Activated CD8-positive, alpha-beta memory T cell treated with anti-CD3 and anti-CD28 coated beads for 1 hour (primary cell): ENCODE measurements at places on chromosomes 2 and 18.
A peak's percentile ranks its signal among the peaks of the same experiment; 100 is the strongest.

DNA sequence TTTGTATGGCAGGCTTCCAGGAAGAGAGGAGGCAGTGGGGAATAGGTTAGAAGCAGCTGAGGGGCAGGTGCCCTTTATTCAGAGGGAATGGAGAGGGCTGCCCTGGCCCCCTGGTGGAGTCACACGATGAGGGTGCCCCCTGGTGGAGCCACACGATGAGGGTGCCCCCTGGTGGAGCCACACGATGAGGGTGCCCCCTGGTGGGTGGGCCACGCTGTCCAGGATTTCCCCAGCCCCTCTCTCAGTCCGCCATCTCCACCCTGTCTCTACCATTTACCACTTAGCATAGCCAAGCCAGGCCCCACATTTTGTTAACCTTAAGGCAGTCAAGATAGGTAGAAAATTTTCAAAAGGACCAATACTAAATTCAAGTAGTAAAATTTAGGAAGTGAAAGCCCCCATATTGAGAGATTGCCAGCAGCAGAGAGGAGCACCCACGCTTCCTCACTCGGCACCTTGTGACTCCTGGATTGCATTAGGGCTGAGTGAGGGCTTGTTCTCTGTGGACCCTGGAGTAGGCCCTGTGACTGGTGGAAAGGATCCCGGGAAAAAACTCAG, 10.4 kb upstream of the FAM228A start:
- DNase-seq = peak; percentile 17

- no peak for DNase-seq
Measured at GRCh38 chr2:120348134-120348736, 2.3 kb downstream of the INHBB start.

GRCh38 chr2:147659051-147659450, 185.8 kb upstream of the ACVR2A start:
- no peak for DNase-seq

DNA sequence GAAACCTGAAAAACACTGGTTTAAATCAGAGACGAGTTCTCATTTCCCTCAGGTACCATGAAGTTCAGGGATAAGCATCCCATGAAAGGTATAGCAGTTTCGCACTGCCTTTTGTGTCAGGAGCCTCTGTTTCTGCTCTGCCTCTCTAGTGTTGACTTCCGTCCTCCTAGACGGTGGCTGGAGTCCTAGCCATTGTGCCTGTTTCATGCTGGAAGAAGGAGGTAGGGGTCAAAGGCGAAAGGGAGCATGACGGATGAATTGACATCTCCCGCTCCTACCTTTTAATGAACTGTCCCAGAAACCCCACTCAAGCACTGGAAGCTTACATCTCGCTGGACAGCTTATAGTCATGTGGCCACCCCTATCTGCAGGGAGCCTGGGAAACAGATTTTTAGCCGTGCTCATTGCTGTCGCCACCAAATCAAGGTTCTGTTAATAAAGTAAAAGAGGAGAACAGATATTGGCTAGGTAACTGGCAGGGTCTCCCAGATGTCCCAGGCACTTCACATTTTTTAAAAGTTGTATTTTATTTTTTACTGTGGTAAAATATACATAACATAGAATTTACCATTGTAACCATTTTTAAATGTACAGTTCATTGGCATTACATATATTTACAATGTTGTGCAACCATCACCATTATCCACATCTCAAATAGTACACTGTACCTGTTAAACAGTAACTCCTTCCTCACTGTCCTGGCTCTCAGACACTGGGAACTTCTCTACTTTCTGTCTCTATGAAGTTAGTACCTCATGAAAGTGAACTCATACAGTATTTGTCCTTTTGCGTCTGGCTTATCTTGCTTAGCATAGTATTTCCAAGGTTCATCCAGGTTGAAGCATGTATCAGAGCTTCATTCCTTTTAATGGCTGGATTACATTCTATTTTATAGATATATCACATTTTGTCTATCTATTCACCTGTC, 55.0 kb upstream of the CTLA4 start:
- no peak for DNase-seq

GRCh38 chr2:235858881-235859280, 309.3 kb downstream of the GBX2 start:
- no peak for DNase-seq

DNA sequence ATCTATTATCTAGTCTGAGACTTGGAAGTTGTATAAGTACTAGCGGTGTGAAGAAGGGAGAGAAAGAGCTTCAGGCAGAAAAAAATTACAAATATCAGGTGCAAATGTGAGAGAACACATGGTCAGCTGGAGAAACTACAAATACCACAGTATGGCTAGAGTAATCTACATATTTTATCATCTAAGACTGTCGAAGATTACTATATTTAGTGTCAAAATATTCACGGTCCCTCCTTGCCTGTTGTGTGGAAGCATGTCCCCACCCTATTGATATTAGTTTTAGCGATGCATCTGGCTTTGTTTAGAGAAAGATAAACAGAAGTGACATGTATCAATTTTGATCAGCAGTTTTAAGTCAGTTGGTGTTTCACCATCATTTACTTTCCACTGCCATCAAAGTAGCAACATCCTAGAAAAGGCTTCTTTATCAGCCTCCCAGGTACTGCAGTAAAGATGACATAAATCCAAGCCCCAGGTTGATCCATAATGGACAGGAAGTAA, 90.5 kb upstream of the ITGA4 start:
- no peak for DNase-seq

GRCh38 chr2:134500211-134500935, 218.4 kb downstream of the TMEM163 start:
- no peak for DNase-seq

DNA sequence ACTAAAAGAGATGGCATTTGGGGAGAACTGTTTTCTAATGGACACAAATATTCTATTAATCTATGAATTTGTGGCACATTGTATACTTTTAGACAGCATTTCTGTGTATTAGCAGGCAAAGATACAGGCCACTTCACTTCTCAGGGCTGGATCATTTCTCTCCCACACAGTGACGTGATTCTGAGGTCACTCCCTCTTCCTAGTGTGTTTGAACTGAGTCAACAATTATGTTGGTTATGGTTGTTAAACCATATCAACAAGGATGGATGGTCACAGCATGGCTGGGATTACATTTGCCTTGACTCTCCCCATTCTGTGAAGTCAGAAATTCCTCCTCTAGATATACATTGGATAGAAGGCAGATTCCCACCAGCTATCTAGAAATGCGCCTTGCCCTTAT, 11.6 kb downstream of the NOSTRIN start:
- DNase-seq = no peak

DNA sequence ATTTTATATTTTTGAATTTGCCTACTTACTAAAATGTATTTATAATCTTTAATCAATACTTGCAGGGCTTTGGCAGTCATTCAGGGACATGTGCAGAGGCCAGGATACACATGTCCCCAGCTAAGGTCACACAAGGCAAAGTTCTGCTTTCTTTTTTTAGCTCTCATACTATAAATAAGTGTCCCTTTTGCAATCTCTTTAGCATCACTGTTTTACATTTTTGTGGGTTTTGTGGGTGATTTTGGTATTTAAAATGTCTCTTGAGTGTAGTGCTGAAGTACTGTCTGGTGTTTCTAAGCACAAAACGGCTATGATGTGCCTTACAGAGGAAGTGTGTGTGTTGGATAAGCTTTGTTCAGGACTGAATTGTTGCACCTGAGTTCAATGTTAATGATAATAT, 309.0 kb upstream of the GULP1 start:
- no peak for DNase-seq

DNA sequence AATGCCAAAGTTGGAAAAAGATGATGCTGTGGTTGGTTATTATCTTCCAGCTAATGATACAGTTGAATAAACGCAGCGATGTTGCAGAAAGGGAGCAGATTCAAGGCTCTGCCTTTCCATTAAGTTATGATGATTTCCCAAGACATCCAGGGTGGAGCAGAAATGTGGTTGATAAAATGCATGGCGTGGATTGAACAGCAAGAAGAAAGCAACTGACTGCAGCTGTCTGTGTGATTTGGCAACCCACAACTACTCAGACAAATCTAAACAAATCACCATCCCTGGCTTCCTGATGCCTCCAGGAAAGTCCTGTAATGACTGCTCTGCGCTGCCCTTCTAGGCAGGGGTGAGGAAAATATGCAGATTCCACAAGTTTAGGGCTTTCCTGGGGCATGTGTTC, 166.3 kb downstream of the NRP2 start:
- DNase-seq = no peak

DNA sequence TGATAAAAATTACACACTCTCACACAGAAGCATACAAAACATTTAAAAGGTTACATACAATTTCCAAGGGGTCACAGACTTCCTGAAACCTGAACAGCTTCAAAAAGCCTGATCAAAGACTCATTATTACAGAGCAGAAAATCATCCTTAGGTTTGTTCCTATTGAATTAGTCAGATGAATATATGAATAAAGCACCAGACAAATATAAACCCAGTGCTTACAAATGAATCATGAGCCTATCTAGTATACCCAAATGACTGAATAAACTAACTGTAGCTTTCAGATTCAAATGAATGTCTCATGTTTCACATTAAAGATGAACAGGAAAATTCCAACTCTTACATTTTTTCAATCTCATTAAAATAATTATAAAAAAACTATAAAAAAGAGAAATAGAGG, 550.3 kb downstream of the SUCLG1 start:
- DNase-seq = no peak

- DNase-seq = no peak
Measured at GRCh38 chr2:239002954-239003623, 155.2 kb downstream of the TWIST2 start.

DNA sequence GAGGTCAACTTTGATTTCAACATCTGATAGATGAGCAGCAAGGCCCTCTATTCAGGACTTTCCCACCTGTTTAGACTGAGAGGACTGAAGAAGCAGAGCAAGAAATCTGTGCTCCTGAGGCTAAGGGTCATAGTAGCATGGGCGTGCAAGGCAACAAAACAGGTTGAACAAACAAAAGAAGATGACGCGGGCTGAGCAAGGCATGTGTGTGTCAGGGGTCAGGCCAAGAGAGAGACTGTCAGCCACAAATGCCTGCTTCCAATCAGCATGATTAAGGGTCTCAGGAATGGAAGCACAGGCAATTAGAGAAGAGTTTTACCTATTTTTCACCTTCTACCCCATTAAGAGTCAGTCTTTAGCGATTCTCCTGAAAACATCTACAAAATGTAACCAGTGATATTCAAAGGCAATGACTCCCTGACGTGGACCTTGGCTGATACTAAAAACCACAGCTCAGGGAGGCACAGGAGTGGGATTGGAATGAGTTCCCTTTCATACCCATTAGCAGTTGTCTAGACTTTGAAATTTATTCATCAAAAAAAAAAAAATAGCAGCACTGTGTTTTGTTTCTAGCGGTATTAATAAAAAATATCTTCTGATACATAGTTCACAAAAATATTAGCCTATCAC, 81.9 kb downstream of the DYNAP start:
- no peak for DNase-seq

DNA sequence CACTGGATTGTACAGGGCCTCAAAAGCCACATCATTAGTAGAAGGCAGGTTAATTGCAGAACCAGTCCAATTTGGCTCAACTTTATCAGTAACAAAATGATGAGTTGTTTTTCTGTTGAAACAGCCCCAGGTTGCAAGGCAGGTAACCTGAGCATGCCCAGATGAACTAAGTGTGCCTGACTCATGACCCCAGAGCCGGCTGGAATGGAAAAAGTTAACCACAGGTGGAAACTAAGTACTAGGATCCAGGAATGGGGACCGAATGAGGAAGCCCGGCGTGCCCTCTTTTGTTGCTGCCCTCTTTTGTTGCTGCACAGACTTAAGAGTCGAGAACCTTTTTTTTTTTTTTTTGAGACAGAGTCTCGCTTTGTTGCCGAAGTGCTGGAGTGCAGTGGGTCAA, 79.5 kb upstream of the YWHAQ start:
- DNase-seq = no peak

- DNase-seq = no peak
Measured at GRCh38 chr2:118473846-118474540, 373.5 kb downstream of the EN1 start.

- peak; percentile 55 for DNase-seq
Measured at GRCh38 chr2:73984203-73984921, at the start of gene TET3. Gene TET3 (plus strand): TSS chr2:73984910. CDS start chr2:73986404, 1,494 bp downstream.

DNA sequence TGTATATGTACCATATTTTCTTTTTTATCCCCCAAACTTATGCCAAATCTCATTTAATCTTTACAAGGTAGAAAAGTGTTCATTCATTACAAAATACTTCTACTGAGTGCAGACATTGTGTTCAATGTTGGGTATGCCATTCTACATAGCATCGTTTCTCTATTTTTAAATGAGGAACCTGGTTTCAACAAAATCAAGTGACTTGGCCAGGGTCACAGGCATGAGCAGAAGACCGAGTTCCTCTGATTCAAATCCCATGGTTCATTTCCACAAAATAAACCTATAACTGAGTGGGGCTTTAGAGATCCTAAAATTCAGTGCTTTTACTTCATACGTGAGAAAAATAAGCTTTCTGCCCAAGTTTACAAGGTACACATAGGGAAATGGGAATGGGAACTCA, 81.4 kb upstream of the RASGRP3 start:
- DNase-seq = no peak

GRCh38 chr2:187783446-187783845, 229.2 kb upstream of the TFPI start:
- DNase-seq = no peak

- DNase-seq = no peak
Measured at GRCh38 chr2:215784371-215784783, 229.0 kb downstream of the MREG start.

GRCh38 chr2:51995293-51995692, 963.4 kb upstream of the NRXN1 start:
- DNase-seq = no peak

DNA sequence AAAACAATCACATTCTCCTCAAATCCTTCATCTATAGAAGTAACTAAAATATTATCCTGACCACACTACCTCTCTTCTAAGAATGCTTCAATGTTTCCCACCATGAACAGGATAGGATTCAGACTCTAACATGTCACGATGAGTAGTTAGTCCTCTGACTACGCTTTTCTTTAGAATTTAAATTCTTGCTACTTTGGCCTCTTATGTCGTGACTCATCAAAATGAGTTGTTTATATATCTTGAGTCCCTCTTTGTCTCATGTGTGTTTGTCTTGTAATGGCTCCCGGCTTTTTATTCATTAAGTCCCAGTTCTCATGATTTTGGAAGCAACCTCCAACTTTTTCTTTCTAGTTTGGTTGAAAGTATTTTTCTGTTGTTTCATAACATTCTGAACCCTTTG, 1289.2 kb downstream of the DSC3 start:
- no peak for DNase-seq

- no peak for DNase-seq
Measured at GRCh38 chr2:116754381-116755101, 1060.0 kb upstream of the DDX18 start.

- no peak for DNase-seq
Measured at GRCh38 chr18:22728481-22729105, 204.5 kb upstream of the RBBP8 start.
